NCI-H446 (cell line): ENCODE measurements at places on chromosomes 7 and 10.

DNA sequence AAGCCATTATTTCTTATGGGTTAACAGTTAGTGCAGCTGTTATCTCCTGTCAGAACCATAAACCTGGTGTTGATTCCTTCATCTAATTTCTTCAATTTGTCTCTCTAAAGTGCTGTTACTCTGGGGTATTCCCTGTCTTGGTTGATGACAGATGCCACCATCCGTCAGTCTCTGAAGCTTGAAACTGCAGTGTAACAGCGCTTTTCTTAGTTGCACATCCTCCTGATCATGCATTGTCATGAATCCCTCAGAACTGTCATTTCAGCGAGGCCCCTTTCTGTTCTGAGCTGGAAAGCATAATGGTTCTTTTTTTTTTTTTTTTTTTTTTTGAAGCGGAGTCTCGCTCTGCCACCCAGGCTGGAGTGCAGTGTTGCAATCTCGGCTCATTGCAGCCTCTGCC is 193.9 kb downstream of the SDK1 start:
- no peak for DNase-seq

- DNase-seq: no peak
Measured at GRCh38 chr7:75943864-75944263, 28.9 kb downstream of the POR start.

- DNase-seq: no peak
Measured at GRCh38 chr10:74164716-74165529, 13.9 kb downstream of the ADK start.

DNA sequence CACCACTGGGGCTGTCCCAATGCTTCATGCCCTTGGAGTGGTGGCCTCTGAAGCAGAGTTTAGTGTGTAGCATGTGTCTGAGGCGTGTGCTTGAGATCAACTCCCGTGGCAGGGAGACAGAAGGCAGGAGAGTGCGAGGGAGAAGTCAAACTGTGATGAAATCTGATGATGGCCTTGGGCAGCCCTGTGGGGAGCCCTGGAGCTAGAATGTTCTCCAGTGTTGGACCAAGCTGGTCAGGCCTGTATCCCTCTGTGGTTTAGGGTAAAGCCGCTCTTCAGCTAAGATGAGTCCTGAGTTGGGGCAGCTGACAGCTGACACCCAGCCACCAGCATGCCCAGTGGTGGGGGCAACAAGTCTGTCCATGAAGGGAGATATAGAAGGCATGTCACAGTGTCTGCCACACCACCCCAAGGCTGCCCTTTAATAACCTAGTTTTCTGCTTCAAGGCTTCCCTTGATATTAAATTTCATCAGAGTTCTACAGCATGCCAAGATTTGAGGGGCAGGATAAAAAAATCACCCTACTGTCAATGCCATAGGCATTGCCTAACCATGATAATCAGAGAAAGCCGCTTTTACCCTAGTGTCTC is 170.5 kb upstream of the SVIL start:
- DNase-seq: no peak

DNA sequence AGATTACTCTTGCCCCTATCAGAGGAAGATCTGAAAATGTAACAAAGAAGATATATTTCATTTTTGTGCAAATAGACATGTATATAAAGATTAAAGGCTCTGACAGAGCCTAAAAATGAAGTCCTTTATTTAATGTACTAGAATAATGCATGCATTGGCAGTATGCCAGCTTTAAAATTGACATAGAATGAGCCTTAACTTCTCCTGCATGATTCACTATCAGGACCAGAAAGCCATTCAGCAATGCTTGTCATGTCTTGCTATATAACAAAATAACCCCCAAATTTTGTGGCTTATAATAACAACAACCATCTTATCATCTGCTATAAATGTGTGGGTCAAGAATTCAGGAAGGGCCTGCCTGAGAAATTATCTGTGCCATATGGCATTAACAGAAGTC is 411.9 kb downstream of the GRM8 start:
- DNase-seq: no peak

GRCh38 chr7:150340875-150341262 is 560 bp downstream of the RARRES2 start:
- DNase-seq: no peak
